NCI-H82 (cell line): ENCODE measurements at places on chromosomes 11 and 22.

DNA sequence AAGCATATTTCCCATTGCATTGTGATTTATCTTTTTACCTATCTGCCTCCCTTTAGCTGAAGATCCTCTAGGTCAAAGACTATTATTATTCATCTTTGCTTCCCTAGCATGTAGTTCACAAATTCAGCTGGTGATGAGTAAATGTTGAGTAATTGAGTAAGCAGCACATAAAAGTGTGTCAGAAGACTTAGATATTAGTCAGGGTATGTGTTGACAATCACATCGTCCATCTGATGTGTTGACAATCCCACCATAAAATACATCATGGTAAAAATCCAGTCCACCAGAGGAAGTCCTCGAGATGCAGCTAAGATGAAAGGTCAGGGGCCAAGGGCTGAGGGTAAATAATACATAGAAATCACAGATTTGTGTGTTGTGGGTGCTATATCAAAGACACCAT is 22.9 kb upstream of the ABTB2 start:
- DNase-seq: no peak

- DNase-seq: no peak
Measured at GRCh38 chr11:67548555-67549110, 25.4 kb upstream of the CABP2 start.

GRCh38 chr11:6655790-6656583 is at the start of gene DCHS1:
DCHS1 (minus strand) TSS chr11:6655809; CDS start chr11:6641613, 14,196 bp downstream.
- DNase-seq: peak; percentile 61

DNA sequence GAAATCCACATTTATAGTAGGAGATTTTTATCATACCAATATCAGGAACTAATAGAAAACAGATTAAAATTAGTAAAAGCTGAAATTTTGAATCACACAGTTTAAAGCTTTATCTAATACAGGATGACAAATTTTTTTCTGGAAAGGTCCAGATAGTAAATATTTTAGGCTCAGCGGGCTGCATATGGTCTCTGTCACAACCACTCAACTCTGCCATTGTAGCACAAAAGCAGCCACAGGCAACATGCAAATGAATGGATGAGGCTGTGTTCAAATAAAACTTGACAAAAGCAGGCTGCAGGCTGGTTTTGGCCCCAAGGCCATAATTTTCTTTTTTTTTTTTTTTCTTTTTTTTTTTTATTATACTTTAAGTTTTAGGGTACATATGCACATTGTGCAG is 108.2 kb upstream of the CCDC90B start:
- no peak for DNase-seq

GRCh38 chr11:78806214-78807004 is 231.7 kb upstream of the NARS2 start:
- no peak for DNase-seq
